IPS-NIHi11 (cell line): ENCODE measurements at places on chromosomes 6 and 20.

GRCh38 chr20:51359401-51359800 is 183.1 kb downstream of the NFATC2 start:
- no peak for DNase-seq

DNA sequence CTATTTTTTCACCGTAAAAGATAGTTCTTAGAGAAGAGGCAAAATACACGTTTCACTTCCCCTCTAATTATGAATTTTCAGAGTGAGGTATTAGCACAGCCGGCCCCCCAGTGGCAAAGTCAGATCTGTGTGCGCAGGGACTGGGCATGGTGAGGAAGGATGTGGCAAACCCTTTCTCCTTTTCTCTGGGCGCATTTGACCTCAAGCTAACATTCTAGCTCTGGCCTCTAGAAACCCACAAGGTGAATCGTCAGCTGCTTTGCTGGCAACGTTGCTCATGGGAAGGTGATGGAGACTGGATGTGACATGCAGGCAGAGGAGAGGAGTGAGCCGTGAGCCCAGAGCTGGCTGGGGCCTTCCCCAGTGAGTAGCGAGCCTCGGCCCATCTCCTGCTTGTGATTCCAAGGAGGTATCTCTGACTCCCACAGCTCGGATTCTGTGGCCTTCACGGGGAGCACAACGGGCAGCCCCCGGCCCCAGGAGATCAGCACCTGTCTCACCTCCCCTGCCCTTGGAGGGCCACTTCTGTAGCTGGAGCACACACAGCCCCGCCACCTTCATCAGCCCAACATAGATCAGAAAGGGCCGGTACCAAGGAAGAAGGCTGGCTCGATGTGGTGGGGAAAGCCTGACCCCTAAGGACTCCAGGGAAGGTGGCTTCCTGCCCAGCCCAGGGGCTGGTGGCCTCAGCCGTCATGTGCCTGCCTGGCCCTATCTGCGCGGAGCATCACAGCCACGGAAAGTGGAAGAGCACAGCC is 152.8 kb downstream of the TAF4 start:
- no peak for DNase-seq

DNA sequence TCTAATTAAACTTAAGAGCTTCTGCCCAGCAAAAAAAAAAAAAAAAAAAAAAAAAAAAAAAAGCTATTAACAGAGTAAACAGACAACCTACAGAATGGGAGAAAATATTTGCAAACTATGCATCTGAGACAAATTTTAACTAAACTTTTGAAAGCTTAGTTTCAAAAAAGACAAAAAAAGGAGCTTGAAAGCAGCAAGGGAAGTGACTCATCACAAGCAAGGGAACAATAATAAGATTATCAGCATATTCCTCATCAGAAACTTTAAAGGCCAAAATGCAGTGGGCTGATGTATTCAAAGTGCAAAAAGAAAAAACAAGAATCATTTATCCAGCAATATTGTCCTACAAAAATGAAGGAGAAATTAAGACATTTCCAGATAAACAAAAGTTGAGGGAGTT is 158.6 kb downstream of the RNF144B start:
- DNase-seq, result no peak

DNA sequence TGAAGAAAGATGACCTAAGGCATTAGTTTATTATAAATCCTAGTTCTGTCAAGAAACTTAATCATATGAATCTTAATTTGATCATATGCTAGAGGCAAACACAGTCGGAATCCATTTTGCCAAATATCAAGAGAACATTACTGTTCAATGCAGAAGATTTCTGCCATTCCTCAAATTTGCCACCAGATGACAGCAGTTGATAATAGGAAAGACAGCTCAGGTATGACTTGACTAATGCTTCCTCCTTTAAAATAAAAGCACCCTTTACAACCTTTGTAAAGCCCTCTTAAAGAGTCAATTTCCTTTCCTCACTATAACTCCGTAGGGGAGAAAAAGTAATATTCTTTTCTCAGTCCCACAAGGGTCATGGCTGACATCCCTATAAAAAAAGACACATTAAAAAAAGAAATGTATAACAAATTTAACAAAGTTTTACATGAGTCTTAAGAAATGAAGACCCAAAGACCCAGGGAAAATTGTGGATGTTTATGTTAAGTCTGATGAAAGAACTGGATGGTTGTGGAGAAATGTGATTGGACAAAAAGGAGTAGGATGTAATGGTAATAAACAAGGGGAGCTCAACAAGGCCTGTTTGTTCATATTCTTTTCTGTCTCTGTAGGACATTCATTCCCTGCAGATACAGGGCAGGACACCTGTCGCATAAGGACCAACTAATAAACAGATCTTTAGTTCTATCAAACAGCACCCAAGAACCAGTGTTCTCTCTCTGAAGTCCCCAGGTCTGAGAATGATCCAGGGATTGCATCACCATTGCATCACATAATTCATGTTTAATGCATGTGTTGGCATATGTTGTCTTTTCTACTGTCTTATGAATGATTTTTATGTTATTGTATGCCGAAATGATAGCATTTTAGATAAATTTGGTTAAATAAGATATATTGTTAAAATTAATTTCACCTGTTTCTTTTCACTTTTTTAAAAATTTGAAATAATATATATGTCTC is 23.0 kb upstream of the IL17A start:
- no peak for DNase-seq

- DNase-seq, result no peak
These were observed 11.7 kb upstream of the MDGA1 start for GRCh38 chr6:37709250-37709931.

GRCh38 chr6:37125774-37126492 is 44.0 kb upstream of the PIM1 start:
- DNase-seq, result peak; percentile 62

DNA sequence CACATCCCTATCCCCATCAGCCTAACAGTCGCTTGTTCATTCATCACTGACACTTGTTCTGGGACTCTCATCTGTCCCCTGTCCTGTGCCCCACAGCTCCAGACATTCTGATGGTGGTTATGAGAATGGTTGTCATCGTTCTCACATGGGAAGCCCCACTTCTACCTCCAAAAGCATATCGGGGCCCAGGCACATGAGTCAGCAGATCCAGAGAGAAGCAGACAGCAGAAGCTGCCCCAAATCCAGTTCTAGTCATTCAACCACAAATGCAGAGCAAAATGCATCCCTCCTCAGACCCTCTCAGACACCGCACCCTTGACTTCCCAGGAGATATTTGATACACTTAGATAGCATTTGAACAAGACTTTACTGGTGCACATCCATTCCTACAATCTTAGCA is 106.0 kb downstream of the FOXF2 start:
- DNase-seq, result no peak

- no peak for DNase-seq
These were observed 39.1 kb upstream of the ATXN1 start for GRCh38 chr6:16800341-16800740.

DNA sequence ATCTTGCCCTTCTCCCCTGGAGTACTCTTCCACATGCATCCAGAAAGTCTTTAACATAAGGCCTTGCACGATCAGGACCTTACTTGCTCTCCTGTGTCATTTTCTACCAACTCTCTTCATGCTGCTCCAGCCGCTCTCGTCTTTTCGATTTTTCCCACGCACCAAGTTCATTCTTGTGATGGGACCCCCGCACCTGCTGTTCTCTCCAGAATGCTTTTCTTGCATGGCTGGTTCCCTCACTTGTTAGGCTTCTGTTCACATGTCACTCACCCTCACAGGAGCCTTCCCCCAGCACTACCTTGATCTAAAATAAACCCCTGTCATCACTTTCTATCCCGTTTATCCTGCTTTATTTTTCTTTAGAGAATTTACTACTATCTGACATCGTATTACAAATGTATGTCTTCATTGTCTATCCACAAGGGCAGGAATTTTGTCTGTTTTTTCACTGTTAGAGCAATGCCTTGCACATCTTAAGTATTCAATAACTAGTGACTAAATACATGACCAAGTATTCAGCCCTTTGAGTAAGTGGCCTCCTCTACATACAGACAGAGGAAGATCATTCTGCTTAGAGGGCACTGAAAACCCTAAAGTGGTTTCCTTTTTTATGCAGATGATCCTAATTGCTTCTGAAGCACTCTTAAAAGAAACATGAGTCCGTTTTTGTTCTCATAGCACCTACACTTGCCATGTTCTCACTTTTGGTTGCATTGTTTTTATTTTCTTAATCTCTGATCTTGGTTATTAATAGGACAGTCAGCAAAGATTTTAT is 166.9 kb downstream of the SLC16A10 start:
- DNase-seq, result peak; percentile 17

DNA sequence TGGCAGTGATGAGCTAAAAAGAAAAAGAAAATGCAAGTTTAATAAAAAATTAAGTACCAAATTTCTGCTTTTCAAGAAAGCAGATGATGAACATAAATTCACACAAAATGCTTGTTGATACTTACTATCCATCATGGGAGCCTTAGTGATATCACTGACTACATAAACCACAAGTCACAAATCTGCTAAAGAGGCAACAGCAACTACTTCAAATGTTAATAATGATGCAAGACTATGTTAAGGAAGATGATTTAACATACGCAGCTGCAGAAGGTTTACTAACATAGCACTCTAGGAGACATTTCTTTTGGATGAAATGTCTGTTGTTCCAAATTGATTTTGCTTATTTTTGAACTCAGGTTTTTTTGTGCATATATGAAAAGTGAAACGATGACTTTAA is 18.6 kb downstream of the FYN start:
- DNase-seq, result no peak

GRCh38 chr6:25314509-25315175 is 35.5 kb downstream of the CARMIL1 start:
- no peak for DNase-seq

- no peak for DNase-seq
These were observed 129.8 kb downstream of the CD164 start for GRCh38 chr6:109252261-109253041.

DNA sequence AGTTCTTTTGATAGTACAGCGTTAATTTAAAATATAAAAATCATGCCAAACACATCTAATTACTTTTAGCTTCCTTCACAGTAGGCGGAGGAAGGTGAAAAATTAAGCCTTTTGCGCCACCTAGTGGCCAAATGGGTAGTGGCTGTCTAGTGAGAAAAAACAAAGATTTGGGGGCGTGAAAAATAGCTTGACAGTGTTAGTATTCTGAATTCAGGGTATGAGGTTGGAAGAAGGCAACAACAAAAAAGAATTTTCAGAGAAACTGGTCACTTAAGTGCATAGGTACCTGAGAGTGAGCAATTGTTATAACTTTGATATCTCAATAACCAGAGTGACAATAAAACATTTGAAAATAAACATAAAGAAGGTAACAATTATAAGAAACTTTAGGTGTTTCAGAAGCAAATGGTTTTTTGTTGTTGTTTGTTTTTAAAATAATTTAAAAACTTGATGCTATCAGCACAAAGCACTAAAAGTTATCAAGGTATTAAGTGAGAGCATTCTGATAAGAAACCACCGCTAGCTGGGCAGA is 14.3 kb downstream of the PSMB9 start:
- DNase-seq, result peak; percentile 55

- DNase-seq, result peak; percentile 95
These were observed at the start of gene CASP8AP2 for GRCh38 chr6:89829472-89830169. CASP8AP2 (plus strand) TSS chr6:89829880.
